Esophagus squamous epithelium (tissue), 5 donors: ENCODE measurements at places on chromosomes 5 and 9. TPM values are rescaled to one million over a fixed set of nuclear protein-coding genes. Genes with fewer than 3 reads are reported as not detected.

Gene OR1J2
- not detected for total RNA-seq

Gene MEGF10
- total RNA-seq = 1.1 TPM

Gene NEUROG1
- total RNA-seq = not detected

Gene PTGES
- total RNA-seq = 18.6 TPM

Gene TRIM14
- total RNA-seq = 33.5 TPM

Gene MZB1
- 11.0 TPM for total RNA-seq

Gene SLC2A6
- total RNA-seq = 0.76 TPM

DNA sequence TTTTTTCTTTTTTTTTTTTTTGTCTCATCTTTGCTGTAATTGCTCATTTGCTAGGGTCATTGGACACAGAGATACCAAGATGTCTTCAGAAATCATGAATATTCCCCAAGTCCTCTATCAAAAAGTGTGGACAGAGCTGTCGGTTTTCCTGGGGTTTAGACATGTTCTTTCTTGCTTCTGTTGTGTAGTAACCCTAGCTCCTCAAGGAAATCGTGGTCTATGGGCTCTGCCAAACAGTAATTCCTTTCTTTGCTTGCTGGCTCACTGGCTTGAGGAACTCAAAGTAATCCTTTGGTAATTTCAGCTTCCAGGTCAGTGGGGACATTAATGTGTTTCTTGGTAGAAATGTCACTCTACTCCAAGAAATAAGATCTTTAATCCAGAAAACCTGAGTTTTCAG, 101.7 kb downstream of the TMC1 start:
- DNase-seq = no peak
- H3K27ac ChIP-seq = no peak overlapping the region
- no peaks in the 10 kb centered on the region for H3K36me3 ChIP-seq
- no peaks in the 10 kb centered on the region for H3K4me1 ChIP-seq
- H3K27me3 ChIP-seq = no peaks in the 10 kb centered on the region

DNA sequence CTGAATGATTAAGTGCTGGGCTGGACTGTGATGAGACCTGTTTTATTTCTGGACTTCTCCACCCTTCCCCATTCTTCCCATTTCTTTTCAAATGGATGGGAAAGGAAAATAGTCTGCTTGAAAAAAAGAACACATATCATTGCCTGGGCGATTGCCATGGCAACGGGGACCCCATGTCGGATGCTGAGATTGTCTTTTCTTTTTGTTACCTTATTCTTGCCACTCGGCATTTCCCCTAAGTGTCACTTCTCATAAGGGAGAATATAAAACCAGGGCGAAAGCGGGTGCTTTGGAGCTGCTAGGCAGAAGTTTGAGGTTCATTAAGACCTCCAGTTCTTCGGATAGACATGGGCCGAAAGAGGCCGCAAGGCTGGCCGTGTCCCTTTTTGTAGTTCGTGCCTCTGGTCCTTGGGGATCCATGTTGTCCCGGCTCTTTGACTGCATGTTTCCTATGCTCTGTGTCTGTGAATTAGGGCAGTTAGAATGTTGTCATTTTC, 763 bp downstream of the FGD3 start:
- no peak overlapping the region for H3K27ac ChIP-seq
- peaks cover 24% of the 10 kb centered on the region for H3K4me1 ChIP-seq
- H3K36me3 ChIP-seq = no peaks in the 10 kb centered on the region
- no peak overlapping the region for H3K4me3 ChIP-seq

DNA sequence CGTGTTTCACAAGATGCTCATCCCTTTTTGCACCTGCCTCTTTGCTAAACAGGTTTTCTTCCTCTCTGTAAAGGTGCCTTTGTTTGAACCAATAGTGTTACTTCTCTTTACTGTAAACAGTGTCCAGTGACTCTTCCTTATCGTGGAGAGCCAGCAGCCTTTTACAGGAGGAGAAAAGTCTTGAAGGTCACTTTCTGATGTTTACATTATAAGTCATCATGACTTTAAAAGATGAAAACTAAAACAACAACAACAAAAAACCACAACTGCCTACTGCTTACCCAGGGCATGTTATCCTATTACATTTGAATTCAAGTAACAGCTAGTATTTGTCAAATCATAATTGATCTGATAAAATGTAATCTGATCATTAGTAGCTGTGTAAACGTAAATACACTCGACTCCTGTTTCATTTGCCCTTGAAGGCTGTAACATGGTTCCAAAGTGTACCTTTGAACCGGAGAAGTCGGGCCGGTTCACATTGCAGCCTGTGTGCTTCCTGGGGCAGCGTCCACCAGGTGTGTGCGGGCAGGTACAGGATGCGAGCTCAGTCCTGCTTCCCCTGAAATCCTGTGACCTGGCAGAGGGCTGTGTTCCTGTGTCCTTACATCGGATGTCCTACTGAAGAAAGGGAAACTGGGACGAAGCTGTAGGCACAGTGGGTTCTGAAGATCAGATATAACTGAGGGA, 118.1 kb downstream of the C9orf152 start:
- no peaks in the 10 kb centered on the region for H3K4me1 ChIP-seq
- H3K36me3 ChIP-seq = no peaks in the 10 kb centered on the region
- H3K4me3 ChIP-seq = no peak overlapping the region
- no peak overlapping the region for H3K27ac ChIP-seq
- H3K27me3 ChIP-seq = no peaks in the 10 kb centered on the region

DNA sequence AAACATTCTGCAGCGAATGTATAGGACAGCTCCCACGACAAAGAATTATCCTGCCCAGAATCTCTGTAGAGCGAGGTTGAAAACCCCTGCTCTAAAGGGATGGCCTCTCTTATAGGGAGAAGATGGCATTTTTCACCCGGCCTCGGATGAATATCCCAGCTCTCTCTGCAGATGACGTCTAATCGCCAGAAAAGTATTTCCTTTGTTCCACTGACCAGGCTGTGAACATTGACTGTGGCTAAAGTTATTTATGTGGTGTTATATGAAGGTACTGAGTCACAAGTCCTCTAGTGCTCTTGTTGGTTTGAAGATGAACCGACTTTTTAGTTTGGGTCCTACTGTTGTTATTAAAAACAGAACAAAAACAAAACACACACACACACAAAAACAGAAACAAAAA, 17.4 kb upstream of the RARS1 start:
- H3K27ac ChIP-seq = no peak overlapping the region
- H3K36me3 ChIP-seq = no peaks in the 10 kb centered on the region
- DNase-seq = no peak
- no peak overlapping the region for H3K4me3 ChIP-seq
- H3K4me1 ChIP-seq = no peaks in the 10 kb centered on the region

GRCh38 chr9:16693616-16694015, 176.9 kb downstream of the BNC2 start:
- no peaks in the 10 kb centered on the region for H3K36me3 ChIP-seq
- H3K27me3 ChIP-seq = no peaks in the 10 kb centered on the region
- H3K27ac ChIP-seq = no peak overlapping the region

DNA sequence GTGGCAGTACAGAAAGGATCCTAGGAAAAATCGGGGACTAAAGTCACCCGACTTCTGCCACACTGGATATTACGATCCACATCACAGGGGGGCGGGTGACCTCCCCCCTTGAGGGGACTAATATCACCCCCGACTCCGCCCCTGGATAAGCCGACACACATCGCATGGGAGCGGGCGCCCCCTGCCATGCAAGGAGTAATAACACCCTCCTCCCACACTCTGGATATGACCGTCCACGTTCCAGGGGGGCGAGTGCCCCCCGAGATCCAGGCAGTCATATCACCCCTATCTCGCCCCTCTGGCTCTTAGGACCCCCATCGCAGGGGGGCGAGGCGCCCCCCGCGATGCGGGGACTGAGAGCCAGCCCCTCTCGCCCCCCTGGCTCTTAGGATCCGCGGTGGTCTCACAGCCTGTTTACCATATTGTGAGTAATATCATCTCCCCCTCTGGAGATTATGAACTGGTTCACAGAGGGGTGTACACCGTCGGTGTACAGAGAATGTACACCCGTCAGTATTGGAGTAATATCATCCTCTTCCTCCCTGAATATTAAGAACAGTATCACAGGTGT, 423.0 kb downstream of the DIRAS2 start:
- no peaks in the 10 kb centered on the region for H3K27me3 ChIP-seq
- DNase-seq = no peak
- H3K4me1 ChIP-seq = no peaks in the 10 kb centered on the region
- H3K36me3 ChIP-seq = no peaks in the 10 kb centered on the region
- H3K4me3 ChIP-seq = no peak overlapping the region

- no peaks in the 10 kb centered on the region for H3K36me3 ChIP-seq
- no peak overlapping the region for H3K27ac ChIP-seq
- no peak overlapping the region for H3K4me3 ChIP-seq
- no peaks in the 10 kb centered on the region for H3K27me3 ChIP-seq
Observed at GRCh38 chr9:108586471-108587139, 269.2 kb downstream of the ACTL7B start.

GRCh38 chr9:98108531-98109031, 10.4 kb downstream of the TRIM14 start:
- H3K27ac ChIP-seq = peak overlapping the region; percentile 68
- H3K36me3 ChIP-seq = peaks cover 57% of the 10 kb centered on the region
- no peak for DNase-seq
- H3K27me3 ChIP-seq = no peaks in the 10 kb centered on the region
- peaks cover 12% of the 10 kb centered on the region for H3K4me1 ChIP-seq

- no peaks in the 10 kb centered on the region for H3K27me3 ChIP-seq
- H3K36me3 ChIP-seq = peaks cover 33% of the 10 kb centered on the region
Observed at GRCh38 chr5:177598477-177598876, 1.5 kb upstream of the B4GALT7 start.

DNA sequence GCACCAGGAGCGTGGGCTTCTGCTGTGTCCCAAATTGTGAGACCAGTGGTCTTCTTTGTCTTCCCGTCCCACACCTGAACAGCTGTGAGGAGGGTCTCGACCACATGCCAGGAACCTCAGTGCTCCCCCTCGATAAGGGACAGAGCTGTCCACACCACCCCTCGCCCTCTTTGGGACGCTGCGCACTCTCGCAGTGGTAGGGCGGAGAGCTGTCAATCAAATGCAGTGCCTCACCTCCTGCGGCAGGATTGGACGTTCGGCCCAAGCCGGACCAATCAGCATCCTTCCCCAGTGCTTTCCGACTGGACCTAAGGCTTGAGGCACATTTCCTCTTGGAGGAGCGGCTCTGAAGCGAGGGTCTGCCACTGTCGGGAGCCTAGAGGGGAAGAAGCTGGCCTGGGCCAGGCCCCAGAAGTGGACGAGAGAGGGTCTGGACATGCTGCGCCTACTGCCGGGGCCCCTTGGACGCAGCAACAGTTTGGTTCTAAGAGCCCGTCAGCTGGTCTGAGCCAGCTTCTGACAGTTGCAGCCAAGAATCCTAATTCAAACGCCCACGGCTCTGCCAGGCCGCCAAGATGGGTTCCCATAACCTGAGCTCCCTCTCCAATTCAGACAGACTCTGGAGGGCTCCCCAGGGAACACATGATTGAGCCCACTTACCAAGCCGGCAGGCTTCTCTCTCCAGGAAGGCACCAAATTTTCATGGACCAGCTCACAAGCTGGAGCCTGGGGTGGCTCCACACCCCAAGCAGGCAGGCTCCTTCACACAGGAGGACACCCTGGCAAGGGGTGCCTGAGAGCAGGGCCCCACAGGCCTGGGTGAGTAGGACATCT, 28.1 kb upstream of the ADAMTS2 start:
- DNase-seq = no peak
- H3K4me1 ChIP-seq = no peaks in the 10 kb centered on the region
- H3K36me3 ChIP-seq = no peaks in the 10 kb centered on the region
- H3K4me3 ChIP-seq = no peak overlapping the region
- H3K27ac ChIP-seq = no peak overlapping the region
- no peaks in the 10 kb centered on the region for H3K27me3 ChIP-seq

DNA sequence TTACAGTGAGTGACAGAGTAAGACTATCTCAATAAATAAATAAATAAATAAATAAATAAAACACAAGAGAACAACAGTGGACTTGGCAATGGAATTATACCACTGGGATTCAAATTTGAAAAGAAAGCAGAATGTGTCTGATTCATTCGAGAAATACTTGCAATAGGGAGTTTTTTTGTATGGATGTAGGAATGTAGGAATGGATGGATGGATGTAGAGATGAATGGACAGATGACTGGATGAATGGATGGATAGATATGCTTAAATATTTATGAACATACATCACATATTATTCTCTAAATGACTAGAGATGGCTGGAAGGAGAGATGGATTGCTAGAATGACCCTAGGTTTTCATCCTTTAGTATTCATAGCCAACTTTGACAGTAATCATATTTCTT, 22.0 kb upstream of the CEMIP2 start:
- no peak for DNase-seq
- no peak overlapping the region for H3K4me3 ChIP-seq
- no peaks in the 10 kb centered on the region for H3K4me1 ChIP-seq

DNA sequence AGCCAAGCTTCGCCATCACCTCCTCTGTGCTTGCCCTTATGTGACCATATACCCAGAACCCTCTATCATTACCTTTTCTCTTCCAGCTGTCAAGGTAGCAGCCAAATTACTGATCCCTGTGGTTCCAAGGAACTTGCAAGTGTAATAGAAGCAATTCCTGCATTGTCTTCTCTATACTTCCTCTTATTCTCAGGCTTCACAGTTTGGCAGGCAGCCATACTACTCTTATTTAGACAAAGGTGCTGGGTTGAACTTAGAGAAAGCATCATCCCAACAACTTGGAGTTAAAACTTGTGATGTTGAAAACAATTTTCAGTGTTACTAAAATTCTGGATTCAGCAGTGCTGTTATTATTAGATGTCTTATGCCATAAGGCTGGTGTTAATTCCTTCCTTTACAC, 93.2 kb downstream of the NLN start:
- H3K4me1 ChIP-seq = peaks cover 18% of the 10 kb centered on the region
- H3K36me3 ChIP-seq = no peaks in the 10 kb centered on the region
- no peak for DNase-seq
- H3K27me3 ChIP-seq = no peaks in the 10 kb centered on the region
- H3K27ac ChIP-seq = no peak overlapping the region

DNA sequence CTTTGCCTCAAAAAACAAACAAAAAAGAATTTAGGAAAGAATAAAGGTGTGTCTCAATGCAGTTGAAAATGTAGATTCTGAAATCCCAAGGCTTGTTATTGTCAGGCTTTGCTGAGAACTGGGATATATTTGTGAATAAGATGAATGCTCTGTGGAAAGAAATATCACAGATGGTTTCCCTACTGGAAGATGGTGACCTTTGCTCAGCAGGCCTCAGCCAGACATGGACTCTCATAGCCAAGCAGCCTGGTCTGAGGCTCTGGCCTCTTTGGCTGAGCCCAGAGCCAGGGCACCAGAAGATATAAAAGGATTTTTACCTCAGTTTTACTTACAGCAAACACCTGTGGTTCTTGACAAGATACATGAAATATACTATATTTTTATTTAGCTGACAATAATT, 37.1 kb downstream of the AGXT2 start:
- no peak overlapping the region for H3K27ac ChIP-seq
- H3K4me1 ChIP-seq = no peaks in the 10 kb centered on the region
- no peaks in the 10 kb centered on the region for H3K36me3 ChIP-seq
- no peaks in the 10 kb centered on the region for H3K27me3 ChIP-seq
- no peak overlapping the region for H3K4me3 ChIP-seq
